Stimulated activated CD8-positive, alpha-beta memory T cell treated with anti-CD3 and anti-CD28 coated beads, Interleukin-4, amount 100 ng/mL, for 1 hour (primary cell): ENCODE measurements at places on chromosomes 5 and 9.

- no peak for DNase-seq
These were observed 160.7 kb upstream of the MEF2C start for GRCh38 chr5:89043676-89044075.

GRCh38 chr9:18588002-18588401, 114.0 kb downstream of the ADAMTSL1 start:
- DNase-seq = no peak

GRCh38 chr5:173771121-173771724, 116.9 kb upstream of the CPEB4 start:
- DNase-seq = no peak

DNA sequence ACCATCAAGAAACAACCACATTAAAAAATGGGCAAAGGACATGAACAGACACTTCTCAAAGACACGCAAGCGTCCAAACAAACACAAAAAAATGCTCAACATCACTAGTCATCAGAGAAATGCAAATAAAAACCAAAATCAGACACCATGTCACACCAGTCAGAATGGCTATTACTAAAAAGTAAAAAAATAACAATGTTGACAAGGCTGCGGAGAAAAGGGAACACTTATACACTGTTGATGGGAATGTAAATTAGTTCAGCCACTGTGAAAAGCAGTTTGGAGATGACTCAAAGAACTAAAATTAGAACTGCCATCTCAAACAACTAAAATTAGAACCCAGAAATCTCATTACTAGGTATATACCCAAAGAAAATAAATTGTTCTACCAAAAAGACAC, 80.4 kb downstream of the CAAP1 start:
- no peak for DNase-seq

GRCh38 chr9:135810806-135811575, 96.4 kb downstream of the CAMSAP1 start:
- no peak for DNase-seq

GRCh38 chr9:129669946-129670345, 4.5 kb downstream of the PRRX2 start:
- no peak for DNase-seq

DNA sequence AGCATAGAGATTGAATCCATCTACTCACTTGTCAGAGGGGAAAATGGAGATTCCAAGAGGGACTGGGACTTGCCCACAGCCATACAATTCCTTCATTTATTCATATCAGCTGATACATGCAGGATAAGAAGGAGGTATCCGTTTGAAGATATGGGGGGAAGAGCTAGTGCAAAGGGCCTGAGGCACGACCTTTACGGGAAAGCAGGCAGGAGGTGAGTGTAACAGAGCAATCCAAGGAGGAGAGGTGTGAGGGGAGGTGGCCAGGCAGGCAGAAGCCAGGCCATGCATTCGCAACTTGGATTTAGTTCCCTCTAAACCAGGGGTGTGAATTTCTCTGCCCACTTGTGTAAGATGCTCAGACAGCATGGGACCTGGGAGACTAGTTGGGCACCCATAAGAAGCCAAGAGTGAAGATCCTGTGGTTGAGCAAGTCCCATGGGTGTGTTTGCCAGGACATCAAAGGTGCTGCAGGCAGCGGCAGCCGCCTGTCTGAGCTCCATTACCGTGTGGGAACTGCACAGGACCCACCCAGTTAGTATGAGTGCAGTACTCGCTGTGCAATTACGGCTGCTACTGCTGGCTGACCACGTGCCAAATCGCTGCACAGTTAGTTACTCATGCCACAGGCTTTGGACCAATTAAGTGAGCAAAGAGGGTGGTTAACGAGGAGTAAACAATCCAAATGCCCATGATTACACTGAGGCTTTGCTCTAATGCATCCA, 31.4 kb upstream of the FAT2 start:
- DNase-seq = no peak

DNA sequence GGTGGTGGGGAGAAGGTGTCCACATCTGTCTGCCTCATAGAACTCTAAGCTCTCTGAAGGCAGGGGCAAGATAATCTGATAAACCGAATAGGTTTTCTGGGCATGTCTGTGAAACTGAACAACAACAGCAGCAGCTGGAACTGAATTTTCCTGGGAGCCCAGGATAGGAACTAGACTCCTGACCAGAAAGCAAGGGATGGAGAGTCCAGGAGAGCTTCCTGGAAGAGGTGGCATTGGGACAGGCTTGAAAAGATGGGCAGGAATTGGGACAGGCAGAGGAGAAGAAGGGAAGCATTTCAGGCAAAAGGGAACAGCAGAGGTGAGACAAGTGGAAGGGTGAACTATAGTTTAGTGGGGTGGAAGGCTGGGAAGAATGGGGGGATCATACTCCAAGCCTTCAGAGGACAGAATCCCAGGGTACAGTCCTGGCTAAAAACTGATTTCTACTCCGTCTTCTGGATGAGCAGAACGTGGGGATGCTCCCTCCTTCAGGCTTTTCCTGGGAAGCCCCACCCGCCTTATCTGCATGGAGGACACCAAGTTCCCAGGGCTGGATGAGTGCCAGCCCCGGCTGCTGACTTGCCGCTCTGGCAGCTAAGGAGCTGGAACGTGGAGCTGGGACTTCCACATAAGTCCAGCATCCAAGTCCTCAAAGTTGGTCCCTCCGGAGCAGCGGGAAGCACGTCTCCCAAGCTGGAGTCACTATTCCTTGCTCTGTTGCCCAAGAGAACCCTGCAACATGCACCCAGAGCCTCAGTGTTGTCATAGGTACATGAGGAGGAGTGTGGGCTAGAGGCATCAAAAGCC, 13.9 kb upstream of the KIF12 start:
- DNase-seq = no peak

GRCh38 chr5:169723103-169723831, 86.2 kb downstream of the DOCK2 start:
- no peak for DNase-seq

DNA sequence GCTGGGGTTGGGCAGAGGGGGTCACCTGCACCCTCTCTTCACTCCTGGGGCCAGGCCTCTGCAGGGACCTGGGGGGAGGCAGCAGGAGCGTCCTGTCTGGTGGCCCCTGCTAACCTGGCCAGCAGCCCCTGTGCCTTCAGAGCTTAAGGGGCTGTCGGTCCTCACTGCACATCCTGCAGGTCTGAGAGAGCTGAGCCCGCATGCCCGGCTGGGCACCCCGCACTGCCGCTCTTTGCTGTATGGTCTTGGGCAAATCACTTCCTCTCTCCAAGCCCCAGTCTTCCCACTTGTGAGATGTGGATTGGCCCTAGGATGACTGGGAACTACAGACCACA, 7.9 kb downstream of the FLT4 start:
- DNase-seq = no peak

- no peak for DNase-seq
These were observed 149.8 kb downstream of the ICE1 start for GRCh38 chr5:5572010-5572865.

DNA sequence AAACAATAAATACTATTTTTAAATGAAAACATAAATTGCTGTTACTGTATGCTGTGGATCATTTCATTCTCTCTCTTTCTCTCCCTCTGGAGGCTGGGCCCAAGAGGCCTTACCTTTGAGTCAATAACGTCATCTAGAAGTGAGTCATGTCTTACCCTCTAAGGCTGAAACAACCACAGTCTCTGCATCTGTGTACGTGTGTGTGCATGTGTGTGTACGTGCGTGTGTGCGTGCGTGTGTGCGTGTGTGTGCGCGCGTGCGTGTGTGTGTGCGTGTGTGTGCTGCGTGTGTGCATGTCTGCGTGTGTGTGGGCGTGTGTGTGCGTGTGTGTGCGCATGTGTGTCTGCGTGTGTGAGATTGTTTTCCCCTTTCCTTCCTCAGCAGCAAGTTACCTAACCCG, 13.6 kb upstream of the IL17B start:
- no peak for DNase-seq

GRCh38 chr9:115106001-115106400, 12.0 kb downstream of the TNC start:
- no peak for DNase-seq

- DNase-seq = no peak
These were observed 3.9 kb upstream of the CFAP95 start for GRCh38 chr9:69816735-69817134.

DNA sequence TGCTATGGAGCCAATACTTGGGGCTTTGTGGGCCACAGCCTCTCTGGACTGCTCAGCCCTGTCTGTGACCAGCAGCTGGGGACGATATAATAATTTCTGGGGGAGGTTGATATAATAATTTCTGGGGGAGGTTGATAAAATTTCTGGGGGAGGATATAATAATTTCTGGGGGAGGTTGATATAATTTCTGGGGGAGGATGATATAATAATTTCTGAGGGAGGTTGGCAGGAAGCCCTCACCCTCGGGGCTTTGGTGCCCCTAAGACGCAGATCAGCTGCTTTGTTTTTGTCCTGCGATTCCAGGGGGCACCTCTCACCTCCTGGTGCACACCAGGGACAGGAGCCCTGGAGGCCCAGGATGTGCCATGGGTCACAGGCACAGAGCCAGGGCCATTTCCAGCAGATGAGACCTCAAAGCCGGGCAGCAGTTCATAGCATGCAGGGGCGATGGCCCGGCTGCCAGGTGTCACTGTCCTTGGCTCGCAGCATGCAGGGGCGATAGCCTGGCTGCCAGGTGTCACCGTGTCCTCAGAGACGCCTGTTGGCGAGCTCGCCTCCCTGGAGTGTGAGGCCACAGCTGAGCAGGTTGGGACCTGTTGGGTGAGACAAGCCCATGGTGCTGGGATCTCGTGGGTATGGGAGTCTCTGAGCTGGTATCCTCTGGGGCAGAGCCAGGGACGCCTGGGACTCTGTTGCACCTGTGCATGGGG, 3.8 kb upstream of the TOR4A start:
- no peak for DNase-seq

DNA sequence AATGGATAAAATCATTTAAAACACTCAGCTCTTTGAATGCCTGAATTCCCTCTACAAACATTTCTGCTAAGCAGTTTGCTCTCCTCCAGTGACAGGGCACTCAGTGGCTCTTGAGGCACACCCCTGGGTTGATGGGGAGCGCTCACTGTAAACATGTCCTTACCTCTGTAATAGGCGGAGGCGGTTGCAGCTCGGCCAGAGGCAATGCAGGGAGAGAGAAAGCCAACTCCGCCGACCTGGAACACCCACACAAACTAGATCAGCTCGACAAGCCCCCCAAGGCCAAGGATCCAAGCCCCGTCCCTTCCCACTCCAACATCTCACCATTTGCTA, 329 bp downstream of the CDC23 start:
- DNase-seq = no peak

DNA sequence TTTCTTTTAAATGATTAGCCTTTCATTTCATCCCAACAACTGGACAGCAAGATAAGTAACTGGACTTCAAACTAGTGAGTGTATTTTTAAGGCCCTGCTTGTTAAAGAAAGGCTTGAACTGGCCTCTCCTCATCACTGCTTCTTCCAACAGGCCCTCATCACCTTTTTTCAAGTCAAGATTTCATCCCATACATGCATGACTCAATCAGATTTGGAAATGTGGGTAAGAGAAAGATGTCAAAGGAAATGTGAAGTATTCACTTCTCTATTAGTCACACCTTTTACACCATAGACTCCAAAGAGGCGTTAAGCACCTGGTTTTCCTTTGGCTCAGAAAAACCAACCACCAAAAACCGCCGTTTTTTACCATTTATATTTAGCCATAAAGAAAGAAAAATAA, 4.9 kb downstream of the NR4A3 start:
- no peak for DNase-seq

DNA sequence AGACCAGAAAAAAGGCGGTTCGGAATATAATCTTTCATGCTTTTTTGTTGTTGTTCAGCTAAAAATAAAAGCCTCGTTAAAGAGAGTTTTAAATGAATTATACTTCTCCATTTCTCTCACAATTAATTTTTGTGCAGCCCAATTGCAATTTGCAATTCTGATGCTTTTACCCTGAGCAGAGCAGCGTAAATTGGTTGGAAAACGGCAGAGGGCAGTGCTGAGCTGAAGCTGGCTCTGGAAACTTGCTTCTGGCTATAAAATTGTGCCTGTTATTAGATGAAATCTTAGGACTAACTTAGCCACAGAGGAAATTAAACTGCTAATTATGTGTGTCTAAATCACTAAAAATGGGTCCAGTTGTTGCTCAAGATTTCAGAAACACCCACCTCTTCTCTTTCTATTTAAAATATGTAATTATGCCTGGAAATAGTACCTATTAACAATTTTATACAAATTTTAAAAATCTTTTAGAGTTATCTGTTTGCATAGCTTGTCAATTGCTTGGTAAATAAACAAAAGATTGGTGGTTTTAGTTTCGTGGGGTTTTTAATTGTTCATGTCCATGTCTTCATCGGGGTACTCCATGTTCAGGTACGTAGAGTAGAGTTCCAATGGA, 441.8 kb upstream of the TLE4 start:
- no peak for DNase-seq

- no peak for DNase-seq
These were observed 1.8 kb upstream of the SELENOP start for GRCh38 chr5:42813533-42813932.

DNA sequence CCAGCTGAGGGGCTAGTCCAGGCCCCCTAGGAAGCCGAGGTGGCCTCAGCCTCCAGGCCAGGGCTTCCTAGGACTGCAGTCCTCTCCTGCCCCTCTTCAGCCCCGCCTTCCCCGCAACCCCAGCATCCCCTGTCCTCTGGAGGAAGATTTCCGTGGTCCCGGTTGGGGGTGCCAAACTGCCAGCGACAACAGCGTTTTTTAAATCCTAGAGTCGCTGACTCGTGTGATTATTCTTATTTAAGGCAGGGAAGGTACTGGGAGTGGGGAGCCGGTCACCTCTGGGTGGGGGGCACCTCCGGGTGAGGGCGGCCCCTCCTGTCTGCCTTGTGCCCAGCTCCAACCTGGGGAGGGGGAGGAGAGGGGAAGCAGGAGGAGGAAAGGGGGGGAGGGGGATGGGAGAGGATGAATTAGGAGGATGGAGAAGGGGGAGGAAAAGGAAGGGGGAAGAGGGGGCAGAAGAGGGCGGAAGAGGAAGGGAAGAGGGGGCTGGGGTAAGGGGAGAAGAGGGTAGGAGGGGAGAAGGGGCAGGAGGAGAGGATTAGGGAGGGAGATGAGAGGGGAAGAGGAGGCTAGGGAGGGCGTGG, 173.1 kb upstream of the IER5L start:
- DNase-seq = no peak

GRCh38 chr5:50898966-50899365, 232.5 kb downstream of the PARP8 start:
- DNase-seq = no peak

DNA sequence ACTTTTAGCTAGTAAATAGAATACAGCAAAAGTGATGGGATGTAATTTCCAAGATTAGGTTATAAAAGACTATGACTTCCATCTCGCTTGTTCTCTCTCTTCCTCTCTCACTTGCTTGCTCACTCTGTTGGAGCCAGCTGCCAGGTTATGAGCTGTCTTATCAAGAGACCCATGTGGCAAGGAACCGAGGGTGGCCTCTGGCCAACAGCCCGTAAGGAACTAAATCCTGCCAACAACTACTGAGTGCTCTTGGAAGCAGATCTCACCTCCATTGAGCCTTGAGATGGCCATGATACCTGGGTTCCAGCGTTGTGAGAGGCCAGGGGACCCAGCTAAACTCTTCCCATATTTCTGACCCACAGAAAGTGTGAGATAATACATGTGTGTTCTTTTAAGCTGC, 636.1 kb downstream of the ACTL7B start:
- DNase-seq = no peak

- no peak for DNase-seq
These were observed 26.5 kb downstream of the WNK2 start for GRCh38 chr9:93210324-93210973.
